NCI-H1436 treated with DMSO at 0.1 percent for 48 hours (cell line): ENCODE measurements at places on chromosomes 2 and 18.

- DNase-seq, result no peak
Measured at GRCh38 chr2:168356477-168356835, 99.6 kb upstream of the CERS6 start.

DNA sequence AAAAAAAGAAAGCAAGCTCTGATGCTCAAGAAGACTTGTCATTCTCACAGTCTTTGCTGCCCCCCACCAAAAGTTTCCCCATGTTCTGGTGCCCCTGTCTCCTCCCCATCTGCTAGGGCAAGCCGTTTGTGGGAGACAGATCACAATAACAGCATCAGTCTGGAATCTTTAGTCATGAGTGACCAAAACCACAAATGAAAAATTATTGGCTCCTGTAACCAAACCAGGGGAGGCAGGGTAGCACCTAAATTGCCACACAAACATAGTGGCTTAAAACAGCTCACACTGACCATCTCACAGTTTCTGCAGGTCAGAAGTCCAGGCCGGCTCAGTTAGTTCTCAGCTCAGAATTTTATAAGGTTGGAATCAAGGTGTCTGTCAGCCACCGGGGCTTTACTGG is 9.1 kb upstream of the B3GNT7 start:
- no peak for DNase-seq

GRCh38 chr18:63476668-63477067 is at the start of gene SERPINB5:
SERPINB5 (plus strand) TSS chr18:63476958; CDS start chr18:63484429, 7,471 bp downstream.
- no peak for DNase-seq

GRCh38 chr2:191001032-191001431 is 12.9 kb downstream of the STAT1 start:
- no peak for DNase-seq

DNA sequence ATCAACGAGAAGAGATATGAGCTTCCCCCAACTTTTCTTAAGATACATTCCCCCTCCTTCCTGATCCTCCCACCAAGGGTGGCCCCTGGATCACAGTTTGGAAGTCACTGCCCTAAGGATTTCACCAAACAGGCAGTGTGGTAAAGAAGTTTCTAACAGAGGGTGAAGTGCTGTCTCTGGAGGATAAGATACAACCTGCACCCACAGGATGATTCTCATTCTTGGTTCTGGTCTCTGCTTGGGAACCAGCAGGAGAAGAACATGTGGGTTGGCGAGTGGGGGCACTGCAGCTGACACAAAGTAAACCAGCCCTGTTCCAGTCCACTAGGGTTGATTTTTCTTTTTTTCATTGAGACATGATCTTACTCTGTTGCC is 9.3 kb downstream of the NFE2L2 start:
- no peak for DNase-seq

DNA sequence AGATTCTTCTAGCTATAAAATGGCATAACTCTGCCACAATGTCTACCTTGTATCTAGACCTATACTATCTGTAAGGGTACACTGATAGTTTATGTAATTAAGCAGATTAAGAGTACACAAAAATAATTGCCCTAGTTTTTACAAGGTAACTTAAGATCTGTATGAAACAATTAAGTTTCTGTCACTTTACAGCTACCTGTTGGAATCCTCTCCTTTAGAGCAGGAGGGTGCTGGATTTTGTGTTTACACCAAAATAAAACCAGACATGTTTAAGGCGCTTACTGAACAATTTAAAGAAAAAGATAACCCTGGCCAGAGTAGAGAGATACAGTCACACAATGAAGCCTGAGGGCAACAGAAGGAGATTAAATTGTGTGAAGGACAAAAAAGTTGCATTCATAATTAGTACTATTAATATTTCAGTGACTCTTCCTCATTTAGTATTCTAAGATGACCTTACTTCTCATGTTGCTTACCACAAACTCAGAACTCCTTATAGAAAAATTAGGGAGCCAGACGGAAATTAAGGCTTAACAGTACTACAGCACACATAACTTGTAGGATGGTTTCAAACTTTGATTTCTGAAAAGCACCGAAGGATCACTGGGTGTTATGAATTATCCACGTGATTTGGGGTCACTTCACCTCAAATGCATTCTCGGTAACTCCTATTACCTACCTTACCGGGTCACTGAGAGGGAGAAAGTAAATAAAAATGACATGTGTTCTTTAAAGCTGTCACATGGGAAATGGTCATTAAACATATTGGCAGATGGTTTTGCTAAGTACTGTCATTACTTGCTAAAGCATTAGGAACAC is 1.0 kb downstream of the DARS1 start:
- no peak for DNase-seq
